Stimulated activated CD8-positive, alpha-beta memory T cell treated with anti-CD3 and anti-CD28 coated beads, Interleukin-7, amount 100 ng/mL, for 1 hour (primary cell): ENCODE measurements at places on chromosomes 3 and 15.

GRCh38 chr3:122199552-122199951 lies 16.1 kb downstream of the CASR start:
- no peak for DNase-seq

DNA sequence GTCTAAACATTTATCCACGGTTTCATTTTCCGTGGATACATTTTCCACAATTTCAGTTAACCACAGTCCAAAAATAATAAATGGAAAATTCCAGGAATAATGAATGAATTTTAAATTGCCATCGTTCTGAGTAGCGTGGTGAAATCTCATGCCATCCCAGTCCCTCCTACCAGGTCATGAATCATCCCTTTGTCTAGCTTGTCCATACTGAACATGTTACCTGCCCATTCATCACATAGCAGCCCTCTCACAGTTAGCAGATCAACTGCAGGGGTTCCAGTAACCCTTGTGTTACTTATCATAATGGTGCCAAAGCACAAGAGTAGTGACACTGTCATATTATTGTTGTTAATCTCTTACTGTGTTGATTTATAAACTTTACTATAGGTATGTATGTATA lies 124.5 kb downstream of the GSK3B start:
- DNase-seq = no peak

GRCh38 chr3:14810070-14810791 lies 8.5 kb upstream of the FGD5 start:
- no peak for DNase-seq

DNA sequence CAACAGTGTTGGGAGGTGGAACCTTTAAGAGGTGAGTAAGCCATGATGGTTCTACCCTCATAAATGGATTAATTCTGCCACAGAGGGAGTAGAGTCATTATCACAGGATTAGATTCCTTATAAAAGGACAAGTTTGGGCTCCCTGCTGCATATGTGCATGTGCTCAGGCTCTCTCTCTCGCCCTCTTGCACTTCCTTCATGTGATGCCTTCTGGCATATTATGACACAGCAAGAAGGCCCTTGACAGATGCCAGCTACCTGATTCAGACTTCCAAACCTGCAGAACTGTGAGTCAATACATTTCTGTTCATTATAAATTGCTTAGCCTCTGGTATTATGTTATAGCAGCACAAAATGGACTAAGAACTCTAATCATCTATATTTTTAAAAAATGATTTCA lies 205.3 kb downstream of the CTNNB1 start:
- no peak for DNase-seq

- no peak for DNase-seq
These were observed 251.7 kb downstream of the THSD4 start for GRCh38 chr15:71366926-71367325.

DNA sequence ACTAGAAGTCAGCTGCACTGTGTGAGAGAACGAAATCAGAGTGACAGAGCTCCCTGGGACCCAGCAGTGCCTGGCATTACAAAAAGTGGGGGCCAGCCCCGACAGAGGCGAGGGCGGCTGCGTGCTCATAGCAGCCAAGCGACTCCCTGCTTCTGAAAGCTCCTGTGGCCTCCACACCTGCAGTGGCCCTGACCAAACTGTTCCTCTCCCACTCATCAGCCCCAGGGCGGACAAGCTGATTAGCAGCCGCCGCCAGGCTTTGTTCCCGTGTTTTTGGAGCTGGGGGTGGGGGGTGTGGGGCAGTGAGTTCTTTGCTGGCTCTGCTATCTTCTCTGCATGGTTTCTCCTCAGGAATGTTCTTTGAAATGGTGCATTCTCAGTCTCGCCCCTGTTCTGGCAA lies 58.1 kb downstream of the DGKG start:
- no peak for DNase-seq

- DNase-seq = no peak
These were observed 151.3 kb upstream of the LPP start for GRCh38 chr3:188002626-188003138.

DNA sequence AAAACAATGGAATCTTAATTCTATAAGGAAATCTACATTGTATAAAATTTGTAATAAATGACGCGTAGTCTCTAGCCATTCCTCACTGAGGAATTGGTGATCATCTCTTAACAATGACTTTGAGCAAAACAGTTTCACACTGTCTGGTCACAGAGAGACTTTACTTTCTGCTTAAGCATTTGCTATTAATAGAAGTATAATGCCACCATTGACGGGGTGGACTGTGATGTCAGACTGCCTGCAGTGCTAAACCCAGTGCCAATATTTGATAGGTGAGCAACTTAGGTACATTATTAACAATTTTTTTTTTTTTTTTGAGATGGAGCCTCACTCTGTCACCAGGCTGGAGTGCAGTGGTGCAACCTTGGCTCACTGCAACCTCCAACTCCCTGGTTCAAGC lies 494.9 kb upstream of the ADAMTS9 start:
- DNase-seq = no peak

- no peak for DNase-seq
These were observed 46.9 kb upstream of the NEDD4 start for GRCh38 chr15:56040081-56041035.

DNA sequence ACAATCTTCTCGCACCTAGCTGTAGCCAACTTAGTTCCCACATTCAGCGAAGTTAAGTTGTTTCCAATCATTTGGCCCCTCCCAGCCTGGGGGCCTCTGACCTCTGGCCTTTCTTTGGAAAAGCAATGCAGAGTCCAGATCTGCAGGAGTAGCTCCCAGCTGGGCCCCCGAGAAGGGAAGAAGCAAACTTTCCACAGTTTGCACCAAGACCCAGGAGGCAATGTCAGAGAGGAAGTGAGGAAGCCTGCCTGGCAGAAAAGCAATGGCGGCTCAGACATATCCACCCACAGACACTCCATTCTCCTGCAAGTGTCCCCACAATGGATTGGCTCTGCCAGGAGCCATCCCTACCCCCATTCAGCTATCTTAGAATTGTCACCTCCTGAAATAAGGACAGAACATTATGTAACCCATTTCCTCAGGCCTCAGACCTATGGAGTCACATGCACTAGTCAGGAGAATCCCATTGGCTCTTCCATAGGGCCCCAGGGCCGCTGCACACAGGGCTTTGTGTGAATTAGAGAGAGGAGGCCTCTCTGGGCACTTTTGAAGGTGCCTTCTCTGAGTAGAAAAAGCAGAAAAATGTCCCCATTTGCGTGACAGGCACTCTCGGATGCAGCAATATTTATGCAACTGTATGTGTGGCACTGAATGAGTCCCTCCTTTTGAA lies 3.0 kb upstream of the BUB1B start:
- DNase-seq = no peak

GRCh38 chr3:125240496-125240895 lies 27.9 kb upstream of the SLC12A8 start:
- DNase-seq = no peak

DNA sequence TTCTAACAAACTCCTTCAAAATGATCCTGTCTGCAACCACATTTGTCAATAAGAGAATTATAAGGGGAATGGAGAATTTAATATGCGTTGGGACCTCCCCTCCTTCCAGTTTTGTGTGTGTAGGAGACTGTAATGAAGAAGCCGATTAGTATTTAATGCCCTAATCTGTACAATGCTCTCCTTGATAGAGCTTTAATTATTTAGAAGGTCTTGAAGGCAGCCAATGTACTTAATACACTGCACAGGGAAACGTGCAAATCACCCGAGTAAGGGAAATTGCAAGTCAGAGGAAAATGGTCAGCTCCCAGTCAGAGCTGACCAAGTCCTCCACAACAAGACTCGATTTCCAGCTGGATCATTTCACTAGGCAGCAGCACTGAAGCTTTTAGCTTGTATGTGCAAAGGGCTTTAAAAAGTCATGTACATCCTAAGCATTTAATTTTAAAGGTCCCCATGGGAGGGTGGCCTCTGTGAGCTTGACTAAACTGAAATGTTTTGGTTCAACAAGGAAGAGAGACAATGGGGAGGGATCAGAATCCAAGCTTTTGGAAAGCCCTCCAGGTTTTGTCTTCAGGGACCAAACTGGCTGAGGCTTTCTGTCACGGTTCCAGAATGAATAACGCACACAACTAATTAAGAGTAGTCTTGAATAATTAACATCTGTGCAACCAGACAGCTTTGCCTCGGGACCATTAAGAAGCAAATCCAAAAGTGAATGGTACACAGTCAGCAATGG lies 159.8 kb upstream of the MITF start:
- DNase-seq = no peak
